GM03348 (cell line): ENCODE measurements at places on chromosomes 7 and 10.

DNA sequence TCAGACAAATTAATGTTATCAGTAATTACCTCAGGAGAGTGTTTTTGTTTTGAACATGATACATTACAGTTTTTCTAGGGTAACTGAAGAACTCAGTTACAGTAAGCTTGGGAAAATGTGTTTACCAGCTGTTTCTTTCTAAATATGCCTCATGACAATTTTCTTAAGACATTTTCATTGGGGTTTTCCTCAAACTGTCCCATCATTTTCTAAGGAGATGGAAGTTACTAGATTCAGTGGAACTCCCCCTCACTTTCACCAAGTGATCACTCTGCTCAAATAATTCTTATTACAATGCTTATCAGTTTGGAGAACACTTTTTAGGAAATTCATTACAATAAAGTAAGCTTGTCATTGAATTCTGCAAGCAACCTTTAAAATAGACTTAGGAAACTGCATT lies 6.4 kb upstream of the SPAG6 start:
- no peak for DNase-seq

- DNase-seq = no peak
Measured at GRCh38 chr10:4107285-4107851, 322.4 kb upstream of the KLF6 start.

- no peak for DNase-seq
Measured at GRCh38 chr10:34629084-34629483, 186.0 kb downstream of the PARD3 start.

- no peak for DNase-seq
Measured at GRCh38 chr10:30166929-30167328, 107.5 kb upstream of the JCAD start.

DNA sequence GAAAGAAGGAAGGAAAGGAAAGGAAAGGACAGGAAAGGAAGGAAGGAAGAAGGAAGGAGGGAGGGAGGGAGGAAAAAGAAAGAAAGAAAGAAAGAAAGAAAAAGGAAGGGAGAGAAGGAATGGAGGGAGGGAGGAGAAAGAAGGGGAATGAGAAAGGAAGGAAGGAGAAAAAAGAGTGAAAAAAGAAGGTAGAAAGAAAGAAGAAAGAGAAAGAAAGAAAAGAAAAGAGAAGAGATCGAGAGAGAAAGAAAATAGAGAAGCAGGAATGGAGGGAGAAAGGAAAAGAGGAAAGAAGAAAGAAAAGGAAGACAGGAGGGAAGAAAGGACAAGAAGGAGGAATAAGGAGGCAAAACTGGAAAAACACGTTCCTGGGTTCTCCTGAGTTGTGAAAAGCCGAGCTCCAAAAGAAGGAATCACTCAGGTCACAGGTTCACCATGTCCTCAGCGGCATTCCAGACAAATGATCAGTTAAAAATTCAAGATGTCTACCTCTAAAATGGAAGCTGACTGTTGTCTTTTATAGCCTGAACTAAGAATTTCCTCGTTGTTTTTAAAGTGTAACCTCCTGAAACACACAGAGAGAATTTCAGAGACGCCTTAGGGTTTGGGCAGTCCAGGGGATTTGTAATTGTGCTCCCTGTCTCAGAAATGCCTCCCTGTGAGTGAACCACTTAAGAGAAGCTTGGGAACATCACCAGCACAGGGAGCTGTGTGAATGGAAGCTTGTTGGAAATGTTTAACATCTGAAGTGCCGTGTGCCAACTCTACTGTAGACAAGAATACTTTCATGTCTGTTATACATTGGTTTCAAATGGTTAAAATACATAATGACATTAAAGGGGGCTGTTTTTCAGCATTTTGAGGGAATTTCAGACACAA lies 80.7 kb downstream of the INHBA start:
- no peak for DNase-seq

- peak; percentile 65 for DNase-seq
Measured at GRCh38 chr7:27901028-27901760, 161.2 kb downstream of the TAX1BP1 start.

- no peak for DNase-seq
Measured at GRCh38 chr10:129741280-129741977, 222.6 kb downstream of the EBF3 start.

- no peak for DNase-seq
Measured at GRCh38 chr10:48490571-48490940, 114.3 kb downstream of the ARHGAP22 start.

GRCh38 chr10:48431871-48432270 lies 125.4 kb downstream of the MAPK8 start:
- no peak for DNase-seq

DNA sequence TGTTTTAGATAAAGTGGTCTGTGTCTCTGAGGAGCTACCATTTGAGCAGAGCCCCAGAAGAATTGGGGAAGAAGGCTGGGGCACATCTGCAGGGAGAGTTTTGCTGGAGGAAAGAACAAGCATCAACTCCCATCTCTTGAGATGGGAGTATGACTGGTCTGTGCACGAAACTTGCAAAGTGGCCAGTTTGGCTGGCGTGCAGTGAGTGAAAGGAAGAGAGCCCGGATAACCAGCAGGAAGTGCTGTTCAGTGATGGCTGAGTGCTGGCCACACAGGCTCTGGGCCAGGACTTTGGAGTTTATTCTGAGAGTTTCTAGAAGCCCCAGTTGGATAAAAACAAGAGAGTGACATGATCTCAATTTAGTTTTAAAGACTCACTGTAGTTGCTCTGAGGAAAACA lies 34.4 kb upstream of the SVIL start:
- DNase-seq = peak; percentile 16

- DNase-seq = no peak
Measured at GRCh38 chr7:156198277-156198676, 386.0 kb upstream of the SHH start.

DNA sequence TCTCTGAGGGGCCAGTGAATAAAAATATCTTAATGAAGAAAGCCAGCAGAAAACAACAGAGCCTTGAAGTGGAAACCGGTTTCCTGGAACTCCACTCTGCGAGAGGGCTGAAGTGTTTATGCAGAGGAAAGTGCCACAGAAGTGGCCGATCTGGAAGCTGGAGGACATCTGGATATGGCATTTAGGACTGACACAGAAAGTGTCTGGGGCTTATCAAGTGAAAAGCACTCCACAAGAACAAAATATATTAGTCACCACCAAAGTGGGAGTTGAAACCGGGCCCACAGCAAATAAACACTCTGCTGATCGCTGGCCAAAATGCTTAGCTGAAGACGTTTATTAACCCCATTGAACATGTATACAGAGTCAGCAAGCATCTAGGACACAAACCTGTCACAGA lies 7.8 kb downstream of the NOD1 start:
- DNase-seq = peak; percentile 50

DNA sequence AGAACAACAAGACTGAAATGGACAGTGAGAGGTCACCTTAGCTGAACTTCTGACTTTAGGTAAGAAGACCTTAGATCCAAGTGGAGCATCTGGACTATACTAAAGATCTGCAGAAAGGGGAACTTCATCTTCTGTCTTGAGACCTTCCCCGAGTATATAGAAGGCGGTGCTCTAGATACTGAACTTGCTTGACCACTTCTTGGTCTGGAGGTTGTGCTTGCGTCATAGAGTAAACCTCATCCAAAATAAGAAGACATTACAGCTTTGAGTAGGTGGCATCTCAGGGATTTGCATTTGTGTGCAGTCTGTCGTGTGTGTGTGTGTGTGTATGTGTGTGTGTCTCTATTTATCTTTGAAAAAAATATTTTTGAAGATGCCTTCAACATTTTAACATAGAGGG lies 157.5 kb downstream of the CHN2 start:
- DNase-seq = no peak

- DNase-seq = no peak
Measured at GRCh38 chr7:16889305-16889704, 7.5 kb upstream of the AGR3 start.

- no peak for DNase-seq
Measured at GRCh38 chr10:78473006-78473405, 439.3 kb downstream of the RPS24 start.

DNA sequence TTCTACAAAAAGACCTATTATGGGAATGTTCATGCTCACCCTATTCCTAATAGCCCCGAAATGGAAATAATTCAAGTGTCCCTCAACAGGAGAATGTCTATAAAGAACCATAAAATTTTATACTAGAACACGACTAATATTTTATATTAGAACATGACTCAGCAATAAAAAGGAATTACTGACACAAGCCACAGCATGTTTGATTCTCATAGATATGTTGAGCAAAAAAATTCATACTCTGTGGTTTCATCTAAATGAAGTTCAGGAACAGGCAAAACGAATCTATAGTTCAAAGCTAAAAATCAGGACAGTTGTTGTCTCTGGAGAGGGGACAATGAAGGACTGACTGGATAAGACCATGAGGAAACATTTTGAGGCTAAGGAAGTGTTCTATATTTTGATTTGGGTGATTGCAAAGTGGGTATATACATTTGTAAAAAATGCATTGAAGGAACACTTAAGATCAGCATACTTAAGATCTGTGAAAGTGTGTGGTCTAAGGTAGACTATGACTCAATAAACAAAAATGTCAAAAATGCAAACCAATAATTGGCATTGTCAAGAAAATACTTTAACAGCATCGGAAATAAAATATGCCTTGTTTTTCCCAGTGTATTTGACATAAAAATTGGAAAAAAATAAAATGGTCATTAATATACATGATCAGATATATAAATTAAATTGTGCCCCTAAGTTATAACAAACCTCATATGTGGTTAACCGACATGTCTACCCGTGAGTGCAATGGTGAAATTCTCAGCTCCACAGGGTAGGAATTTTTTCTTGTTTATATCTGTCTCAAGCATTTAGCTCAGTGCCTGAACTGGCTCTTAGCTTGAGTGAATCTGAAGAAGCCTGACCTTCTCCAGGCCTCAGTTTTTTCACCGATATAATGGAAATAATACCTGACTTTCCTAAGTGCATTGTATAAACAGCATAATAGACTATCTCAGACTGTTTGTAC lies 124.9 kb upstream of the CTTNBP2 start:
- DNase-seq = no peak

- no peak for DNase-seq
Measured at GRCh38 chr10:110514848-110515247, 17.1 kb downstream of the DUSP5 start.

DNA sequence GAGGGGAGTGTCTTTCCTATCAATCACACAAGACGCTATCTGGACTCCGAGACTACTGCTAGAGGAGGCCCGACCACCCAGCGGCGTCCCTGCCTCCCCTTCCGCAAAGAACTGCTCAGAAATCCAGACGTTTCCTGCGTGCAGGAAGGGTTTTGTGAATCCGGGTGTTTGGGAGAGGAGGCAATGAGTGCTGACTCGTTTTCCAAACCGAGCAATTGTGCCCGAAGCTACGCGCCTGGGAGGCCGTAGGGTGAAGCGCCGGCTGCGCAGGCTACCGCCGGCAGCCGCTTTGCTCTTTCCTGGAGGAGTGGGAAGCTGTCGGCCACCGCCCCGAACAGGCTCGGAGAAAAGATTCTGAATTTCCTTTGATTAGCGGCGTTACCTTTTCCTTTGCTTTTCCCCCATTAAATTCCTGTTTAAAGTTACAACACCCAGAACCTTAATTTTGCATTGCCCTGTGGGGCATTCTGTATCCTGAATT lies 5.3 kb downstream of the VAX1 start:
- DNase-seq = no peak

- DNase-seq = no peak
Measured at GRCh38 chr10:3655528-3655927, 129.5 kb downstream of the KLF6 start.

GRCh38 chr7:74092321-74092963 lies 8.8 kb downstream of the LIMK1 start:
- no peak for DNase-seq

- DNase-seq = peak; percentile 13
Measured at GRCh38 chr7:137084607-137085380, 216.3 kb downstream of the CHRM2 start.

GRCh38 chr7:135326636-135327280 lies 93.1 kb downstream of the STRA8 start:
- DNase-seq = no peak

GRCh38 chr10:63644418-63645142 lies 123.4 kb downstream of the REEP3 start:
- peak; percentile 8 for DNase-seq

DNA sequence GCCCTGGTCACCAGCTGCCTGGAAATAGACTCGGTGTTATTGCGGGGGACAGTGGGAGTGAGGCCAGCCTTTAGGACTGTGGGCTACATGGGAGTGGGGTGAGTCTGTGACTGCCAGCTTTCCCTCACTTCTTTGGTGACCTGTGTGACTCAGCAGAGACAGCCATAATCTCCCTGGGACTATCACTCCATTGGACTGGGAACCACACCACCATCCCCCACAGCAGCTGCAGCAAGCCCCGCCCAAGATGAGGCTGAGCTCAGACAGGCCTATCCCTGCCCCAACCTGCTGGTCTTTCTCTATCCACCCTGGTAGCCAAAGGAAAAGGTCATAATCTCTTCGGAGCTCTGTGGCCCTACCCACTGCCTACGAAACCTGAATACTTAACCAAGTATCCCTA lies 263.2 kb downstream of the FZD1 start:
- DNase-seq = no peak

- no peak for DNase-seq
Measured at GRCh38 chr10:33596422-33596821, 262.0 kb upstream of the NRP1 start.

- peak; percentile 18 for DNase-seq
Measured at GRCh38 chr10:5038733-5039132, 35.1 kb upstream of the AKR1C2 start.

- no peak for DNase-seq
Measured at GRCh38 chr10:125002047-125002422, 60.1 kb downstream of the ZRANB1 start.

DNA sequence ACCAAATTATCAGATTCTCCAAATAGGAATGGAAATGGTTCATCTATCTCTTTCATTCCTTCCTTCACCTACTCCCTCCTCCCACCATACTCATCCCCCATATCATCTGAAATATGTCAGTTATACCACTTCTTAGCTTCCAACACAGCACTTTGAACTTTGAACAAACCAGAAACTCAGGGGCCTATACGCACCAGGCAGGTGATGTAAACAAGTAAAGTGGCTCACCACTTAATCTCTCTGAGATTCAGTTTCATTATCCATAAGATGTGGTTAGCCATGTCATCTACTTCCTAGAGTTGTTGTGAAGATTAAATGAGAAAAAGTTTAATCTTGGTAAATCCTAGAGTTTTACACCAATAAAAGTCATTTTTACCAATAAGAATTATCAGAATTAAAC lies 65.9 kb upstream of the LRRN3 start:
- DNase-seq = no peak

DNA sequence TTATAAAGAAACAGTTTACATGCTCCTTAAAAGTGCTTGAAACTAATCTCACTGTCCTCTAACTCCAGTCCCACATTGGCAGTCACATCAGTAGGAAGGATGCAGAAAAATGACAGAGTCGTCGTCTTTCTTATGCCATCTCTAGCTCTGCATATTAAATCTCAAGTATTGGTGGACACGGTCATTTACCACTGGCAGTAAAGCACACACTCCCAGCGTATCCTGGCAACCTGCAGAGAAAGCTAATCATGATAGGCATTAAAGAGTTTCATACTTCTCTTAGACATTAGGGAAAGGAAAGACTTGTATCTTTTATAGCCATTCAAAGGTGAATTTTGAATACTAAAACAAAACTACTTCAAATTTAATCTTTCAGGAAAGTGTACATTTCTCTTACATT lies 202.0 kb upstream of the COBL start:
- DNase-seq = no peak

GRCh38 chr7:122546496-122546895 lies 152.4 kb downstream of the RNF133 start:
- no peak for DNase-seq

GRCh38 chr10:60182691-60183090 lies 207.0 kb downstream of the ANK3 start:
- DNase-seq = peak; percentile 42

GRCh38 chr10:120810298-120810697 lies 40.9 kb upstream of the WDR11 start:
- DNase-seq = no peak

GRCh38 chr10:6423004-6423403 lies 157.1 kb downstream of the PRKCQ start:
- no peak for DNase-seq
